Mammary epithelial cell (primary cell): ENCODE measurements at places on chromosomes 4 and X.

GRCh38 chr4:1018147-1019020 lies 7.0 kb downstream of the FGFRL1 start:
- DNase-seq = no peak

GRCh38 chrX:149611623-149612175 lies 16.6 kb upstream of the HSFX2 start:
- DNase-seq = no peak

GRCh38 chr4:119093042-119093827 lies 42.4 kb upstream of the MYOZ2 start:
- DNase-seq = no peak

DNA sequence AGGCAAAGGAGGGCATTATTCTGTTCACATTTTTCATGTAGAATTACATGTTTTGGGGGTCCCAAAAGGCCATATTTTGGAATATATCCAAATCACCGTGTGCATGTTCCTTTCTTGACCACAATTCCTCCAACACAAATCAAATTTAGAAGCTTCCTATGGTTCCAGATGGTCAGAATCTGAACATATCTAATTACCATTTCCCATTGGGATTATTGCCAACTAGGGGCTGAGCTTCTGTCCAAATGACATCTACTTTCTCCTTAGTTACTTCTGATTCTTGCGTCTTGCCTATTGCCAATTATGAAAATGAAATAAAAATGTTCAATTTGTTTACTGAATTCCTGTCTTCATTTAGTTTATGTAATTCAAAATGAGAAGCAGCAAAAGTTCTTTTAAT lies 163.7 kb downstream of the CPE start:
- no peak for DNase-seq

- DNase-seq = peak; percentile 61
Observed at GRCh38 chr4:83074086-83074704, 39.2 kb downstream of the COPS4 start.

GRCh38 chrX:1500701-1501624 lies 36.0 kb downstream of the P2RY8 start:
- DNase-seq = no peak

- no peak for DNase-seq
Observed at GRCh38 chr4:109708990-109709389, 5.7 kb upstream of the CASP6 start.

- DNase-seq = no peak
Observed at GRCh38 chr4:1156069-1156468, 16.3 kb downstream of the SPON2 start.

DNA sequence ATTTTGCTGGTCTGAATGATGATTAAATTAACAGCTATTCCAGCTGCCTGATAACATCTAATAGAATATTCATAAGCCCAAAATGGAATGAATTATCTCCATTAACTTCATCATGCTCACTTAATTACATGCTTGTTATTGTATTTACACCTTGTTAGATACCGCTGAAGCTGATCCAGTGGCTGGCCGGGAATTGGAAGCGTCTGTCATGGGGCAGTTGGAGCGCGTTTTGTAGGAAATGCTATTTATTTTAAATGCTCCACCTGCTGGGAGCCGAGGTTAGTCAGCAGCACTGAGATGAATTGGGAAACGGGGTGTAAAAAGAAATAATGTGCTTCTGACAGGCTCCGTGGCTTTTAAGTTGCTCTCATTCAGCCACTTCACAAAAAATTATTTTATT lies 25.2 kb downstream of the ARX start:
- no peak for DNase-seq

DNA sequence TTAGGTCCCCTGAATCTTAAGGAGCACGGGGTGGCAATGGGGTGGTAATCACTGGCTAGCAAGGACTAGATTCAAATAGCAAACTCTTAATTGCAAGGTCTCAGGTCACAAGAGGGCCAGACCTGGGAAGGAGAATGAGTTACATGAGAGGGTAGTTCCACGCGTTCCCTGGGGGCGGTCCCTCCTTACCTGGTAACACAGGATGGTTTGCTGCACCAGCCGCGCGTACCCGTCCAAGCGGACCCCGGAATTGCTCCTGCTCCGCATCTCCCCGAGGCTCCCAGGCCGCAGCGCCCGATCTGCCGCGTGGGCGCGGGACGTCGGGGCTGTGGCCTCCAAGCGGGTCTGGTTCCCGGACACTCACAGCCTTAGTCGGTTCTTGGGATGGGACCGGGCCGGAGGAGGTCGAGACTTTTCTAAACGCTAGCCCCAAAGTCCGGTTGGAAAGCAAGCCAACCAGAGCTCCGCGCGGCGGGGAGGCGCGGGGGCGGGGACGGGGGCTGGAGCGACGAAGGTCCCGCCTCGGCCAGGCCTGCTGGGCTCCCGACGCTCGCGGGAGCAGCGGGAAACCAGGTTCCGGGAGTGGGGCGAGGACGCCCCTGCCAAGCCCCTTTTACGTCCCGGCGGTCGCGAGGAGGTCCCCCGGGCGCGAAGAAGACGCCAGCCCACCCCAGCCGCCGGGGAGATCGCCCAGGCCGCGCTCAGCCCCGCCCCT lies at the start of gene PHKA2:
PHKA2 (minus strand) TSS at position 449 of the 715 bp plus-strand sequence; CDS start at position 267, 182 bp downstream.
- DNase-seq = peak; percentile 62

GRCh38 chrX:16123222-16123786 lies at the start of gene GRPR:
Gene GRPR, plus strand, starts transcription at chrX:16123565. Its CDS starts 389 bp downstream, at chrX:16123954.
- peak; percentile 80 for DNase-seq

- no peak for DNase-seq
Observed at GRCh38 chr4:20844311-20844710, 144.1 kb downstream of the PACRGL start.

DNA sequence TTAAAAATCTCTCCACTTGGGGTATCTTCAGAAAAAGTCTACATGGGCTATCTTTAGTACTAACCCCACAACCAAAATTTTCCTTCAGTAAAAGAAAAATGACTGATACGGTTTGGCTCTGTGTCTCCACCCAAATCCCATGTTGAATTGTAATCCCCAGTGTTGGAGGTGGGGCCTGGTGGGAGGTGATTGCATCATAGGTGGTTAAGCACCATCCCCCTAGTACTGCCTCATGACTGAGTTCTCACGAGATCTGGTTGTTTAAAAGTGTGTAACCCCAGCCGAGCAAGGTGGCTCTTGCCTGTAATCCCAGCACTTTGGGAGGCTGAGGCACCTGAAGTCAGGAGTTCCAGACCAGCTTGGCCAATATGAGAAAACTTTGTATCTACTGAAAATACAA lies 66.8 kb downstream of the USP46 start:
- DNase-seq = no peak

DNA sequence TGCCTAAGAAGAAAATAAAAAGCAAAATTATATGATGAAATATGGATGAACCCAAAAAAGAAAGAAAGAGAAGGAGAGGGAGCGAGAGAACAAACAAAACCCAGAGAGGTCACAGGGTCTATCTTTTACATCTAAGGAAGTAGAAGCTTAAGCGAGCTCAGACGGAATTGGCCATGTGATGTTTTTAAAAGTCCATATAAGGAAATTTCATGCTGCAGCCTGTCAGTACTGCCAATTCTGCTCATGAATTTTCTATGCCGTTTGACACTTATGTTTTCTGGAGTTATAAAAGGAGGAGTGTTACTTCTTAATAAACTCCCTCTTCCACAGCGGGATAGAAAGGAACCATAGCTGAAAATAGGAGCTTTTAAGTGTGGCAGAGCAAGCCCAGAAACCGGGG lies 32.9 kb upstream of the DCX start:
- DNase-seq = no peak

DNA sequence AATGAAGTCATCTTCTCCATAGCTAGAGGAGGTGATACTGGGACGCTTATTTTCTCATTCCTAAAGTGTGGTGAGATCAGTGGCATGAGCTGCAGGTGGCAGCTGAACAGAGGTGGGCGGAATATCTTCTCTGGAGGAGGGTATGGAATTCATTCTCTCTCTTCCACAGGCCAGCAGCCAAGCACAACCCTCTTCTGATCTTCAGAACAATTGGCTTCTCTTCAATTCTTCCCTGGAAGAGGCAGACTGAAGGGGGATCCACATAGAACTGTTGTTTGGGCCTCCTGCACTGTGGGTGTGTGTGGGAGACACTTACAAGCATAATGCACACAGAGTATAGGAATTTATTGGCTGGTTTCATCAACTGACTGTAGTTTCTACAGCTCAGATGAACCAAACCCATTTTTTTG lies 180.4 kb upstream of the RASGEF1B start:
- DNase-seq = no peak

DNA sequence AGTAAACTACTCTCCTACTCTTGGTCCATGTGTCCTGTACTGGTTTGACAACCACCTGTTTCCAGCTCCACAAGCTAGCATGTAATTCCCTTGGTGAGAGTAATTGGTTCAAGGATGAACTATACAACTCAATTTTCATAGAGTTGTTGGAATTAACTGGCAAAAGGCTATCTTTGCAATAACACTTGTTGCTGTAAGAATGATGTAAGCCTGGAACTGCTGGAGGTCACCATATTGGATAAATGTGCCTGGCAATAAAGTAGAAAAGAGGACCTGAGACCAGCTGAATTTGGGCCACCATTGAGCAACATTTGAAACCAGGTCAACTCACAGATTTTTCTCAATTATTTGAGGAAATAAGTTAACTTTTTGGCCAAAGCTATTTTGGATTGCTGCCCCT lies 175.5 kb downstream of the CAMK2D start:
- DNase-seq = no peak

DNA sequence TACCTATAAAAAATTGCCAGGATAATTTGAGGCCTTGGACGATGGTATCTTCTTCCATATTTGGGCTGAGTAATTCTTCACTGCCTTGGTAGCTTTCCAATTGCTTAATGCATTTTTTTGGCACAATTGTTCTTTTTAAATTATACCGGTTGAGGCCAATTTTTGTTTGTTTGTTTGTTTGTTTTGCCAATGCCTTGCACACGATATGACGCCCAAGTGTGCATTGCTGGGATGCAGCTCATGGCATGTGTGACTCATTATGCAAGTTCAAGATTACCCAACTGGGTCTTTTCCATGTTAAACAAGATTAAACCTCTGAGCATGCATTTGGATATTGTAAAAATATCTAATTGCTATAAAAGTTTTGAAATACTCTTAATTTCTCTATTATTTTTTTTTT lies 71.1 kb upstream of the KCNIP4 start:
- no peak for DNase-seq

GRCh38 chr4:114684462-114684861 lies 85.9 kb downstream of the UGT8 start:
- DNase-seq = no peak

- DNase-seq = no peak
Observed at GRCh38 chrX:9909254-9909653, 57.9 kb upstream of the CLDN34 start.

GRCh38 chr4:145525291-145525740 lies 43.7 kb downstream of the SMAD1 start:
- no peak for DNase-seq

GRCh38 chr4:169260217-169260866 lies 10.4 kb downstream of the SH3RF1 start:
- DNase-seq = no peak

- DNase-seq = no peak
Observed at GRCh38 chrX:86829786-86830185, 681.5 kb downstream of the DACH2 start.

DNA sequence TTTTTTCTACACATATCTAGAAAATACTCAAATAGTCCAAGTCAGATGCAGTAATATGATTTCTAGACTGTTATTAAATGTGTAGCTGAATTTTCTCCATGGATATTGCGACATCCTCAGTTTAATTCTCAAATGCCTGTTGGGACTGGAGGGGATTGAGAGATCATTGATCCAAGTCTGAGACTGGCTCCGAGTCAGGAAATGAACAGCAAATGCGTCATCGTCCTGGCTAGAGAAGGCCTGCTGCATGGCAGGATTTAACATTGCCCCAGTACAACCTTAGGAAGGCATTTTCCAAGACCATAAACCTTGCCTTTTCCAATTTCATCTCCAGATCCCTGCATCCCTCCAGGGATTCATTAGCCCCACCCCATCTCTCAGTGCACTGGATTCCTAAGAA lies 56.6 kb upstream of the SLC6A14 start:
- peak; percentile 79 for DNase-seq

DNA sequence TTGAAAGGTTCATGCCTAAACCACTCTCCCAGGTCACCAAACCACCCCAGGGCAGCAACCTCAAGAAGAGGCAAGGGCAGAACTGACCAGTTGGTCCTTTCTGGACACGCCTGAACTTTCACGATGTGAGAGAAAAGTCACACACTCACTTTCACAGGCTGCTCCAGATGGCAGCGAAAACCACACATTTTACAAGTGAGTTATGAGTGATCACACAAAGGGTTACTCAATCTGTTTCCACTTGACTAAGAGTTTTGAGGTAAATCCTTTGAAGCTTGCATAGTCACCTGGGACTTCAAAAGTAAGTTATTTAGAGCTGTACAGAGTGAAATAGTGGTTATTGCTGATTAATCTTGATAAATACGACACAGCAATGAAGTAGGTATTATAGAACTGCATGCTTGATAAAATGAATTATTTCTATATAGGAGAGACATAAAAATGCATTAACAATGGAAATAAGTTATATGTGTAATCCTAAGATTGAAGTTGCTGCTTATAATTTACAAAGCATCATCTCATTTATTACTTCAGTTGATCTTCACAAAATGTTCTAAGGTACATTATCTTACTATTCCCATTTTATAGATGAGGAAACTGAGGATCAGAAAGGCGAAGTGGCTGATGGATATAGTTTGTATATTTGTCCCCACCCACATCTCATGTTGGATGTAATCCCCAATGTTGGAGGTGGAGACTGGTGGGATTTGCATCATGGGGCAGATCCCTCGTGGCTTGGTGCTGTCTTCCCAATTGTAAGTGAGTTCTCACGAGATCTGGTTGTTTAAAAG lies 103.0 kb upstream of the KLF3 start:
- DNase-seq = peak; percentile 72

DNA sequence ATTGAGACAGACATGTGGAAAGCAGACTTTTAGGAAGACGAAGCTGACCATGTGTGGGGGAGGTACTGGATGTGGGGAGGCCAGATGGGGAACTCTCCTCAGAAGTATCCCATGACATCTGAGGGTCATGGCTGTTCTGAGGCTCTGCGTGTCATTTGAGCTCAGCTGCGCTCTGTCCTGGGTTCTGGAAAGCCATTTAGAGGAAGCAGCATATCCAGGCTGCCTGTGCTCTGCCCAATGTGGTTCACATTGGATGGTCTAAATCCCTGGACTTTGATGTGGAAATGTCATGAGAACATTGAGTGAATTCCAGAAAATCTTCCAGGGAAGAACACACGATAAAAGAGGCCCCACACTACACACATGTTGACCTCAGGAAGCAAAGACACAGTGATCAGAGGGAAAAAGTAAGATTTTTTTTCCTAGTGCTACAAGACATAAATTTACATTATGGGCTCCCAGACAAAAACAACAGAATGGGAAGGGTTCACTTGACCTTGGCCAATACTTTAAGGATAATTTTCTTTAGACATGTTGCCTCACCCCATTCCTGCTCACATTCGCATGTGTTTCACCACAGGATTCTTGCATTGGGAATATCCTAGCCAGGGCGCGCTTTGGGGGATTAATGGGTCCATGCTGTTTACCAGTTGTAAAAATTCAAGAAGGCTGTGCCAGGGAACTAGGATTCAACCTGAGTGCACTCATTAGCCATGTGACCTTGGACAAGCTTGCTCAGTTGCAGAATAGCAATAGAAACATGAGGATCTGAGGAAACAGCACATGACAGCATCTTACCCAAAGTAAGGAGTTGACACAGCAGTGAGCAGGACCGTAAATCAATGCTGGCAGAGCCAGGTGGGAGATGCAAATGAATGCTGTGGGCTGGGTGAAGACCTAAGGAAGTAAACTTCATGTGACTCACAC lies 73.2 kb upstream of the C1QTNF7 start:
- DNase-seq = no peak

GRCh38 chrX:69615779-69616456 lies at the start of gene EDA:
Gene EDA, plus strand, starts transcription at chrX:69616113.
- DNase-seq = peak; percentile 64
